NCI-H2029 treated with DMSO at 0.1 percent for 48 hours (cell line): ENCODE measurements at places on chromosomes 1 and 21.
A peak's percentile ranks its signal among the peaks of the same experiment; 100 is the strongest.

DNA sequence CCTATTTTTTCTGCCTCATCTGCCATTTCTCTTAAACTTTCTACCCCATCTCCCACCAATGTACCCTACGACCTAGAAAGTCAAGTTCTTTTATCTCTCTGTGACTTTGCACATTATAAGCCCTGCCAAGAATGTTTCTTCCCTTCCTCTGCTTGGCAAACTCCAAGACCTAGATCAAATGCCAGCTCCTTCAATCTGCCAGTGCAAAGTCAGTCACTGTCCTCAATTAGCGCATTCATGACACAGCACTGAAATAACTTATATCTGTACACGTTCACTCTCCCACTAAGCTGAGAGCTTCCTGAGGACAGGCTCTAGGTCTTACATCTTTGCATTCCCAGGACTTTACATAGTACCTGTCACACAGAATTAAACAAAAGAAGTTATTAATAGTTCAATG lies 21.4 kb upstream of the LSM10 start:
- no peak for DNase-seq

- DNase-seq = no peak
Observed at GRCh38 chr1:3383679-3384078, 70.8 kb upstream of the ARHGEF16 start.

DNA sequence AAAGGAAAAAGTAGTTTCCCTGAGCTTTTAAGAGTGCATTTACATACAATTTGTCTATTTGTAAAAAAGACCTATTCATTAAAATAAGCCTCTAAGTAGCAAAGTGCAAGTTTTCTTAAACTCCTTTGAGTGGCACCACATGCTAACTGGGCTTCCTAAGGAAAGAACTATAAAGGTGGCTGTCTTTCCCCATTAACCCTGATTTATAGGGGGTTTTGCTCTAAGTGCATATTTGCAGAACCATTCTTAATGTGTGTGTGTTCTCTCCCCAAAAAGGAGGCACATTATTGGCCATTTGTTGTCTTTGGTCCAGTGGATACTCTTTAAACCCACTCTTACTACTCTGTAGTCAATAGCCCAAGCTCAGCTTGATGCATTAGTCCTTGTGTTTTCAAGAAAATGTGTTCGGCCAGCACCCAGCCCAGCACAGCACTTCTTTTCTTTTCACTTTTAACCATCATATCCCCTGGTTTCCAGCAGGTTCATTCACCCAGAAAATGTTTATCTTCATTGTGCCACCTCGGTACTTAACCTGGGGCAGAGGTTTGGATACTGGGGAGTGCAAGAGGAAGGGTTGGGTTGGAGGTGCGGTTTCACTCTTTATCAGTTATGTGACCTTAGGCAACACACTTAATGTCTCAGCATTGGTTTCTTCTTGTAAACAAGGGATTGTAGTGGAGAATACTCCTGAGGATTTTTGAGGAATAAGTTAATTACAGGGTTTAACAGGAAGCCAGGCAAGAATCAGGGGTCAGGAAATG lies 161.9 kb upstream of the UBE2U start:
- DNase-seq = no peak

DNA sequence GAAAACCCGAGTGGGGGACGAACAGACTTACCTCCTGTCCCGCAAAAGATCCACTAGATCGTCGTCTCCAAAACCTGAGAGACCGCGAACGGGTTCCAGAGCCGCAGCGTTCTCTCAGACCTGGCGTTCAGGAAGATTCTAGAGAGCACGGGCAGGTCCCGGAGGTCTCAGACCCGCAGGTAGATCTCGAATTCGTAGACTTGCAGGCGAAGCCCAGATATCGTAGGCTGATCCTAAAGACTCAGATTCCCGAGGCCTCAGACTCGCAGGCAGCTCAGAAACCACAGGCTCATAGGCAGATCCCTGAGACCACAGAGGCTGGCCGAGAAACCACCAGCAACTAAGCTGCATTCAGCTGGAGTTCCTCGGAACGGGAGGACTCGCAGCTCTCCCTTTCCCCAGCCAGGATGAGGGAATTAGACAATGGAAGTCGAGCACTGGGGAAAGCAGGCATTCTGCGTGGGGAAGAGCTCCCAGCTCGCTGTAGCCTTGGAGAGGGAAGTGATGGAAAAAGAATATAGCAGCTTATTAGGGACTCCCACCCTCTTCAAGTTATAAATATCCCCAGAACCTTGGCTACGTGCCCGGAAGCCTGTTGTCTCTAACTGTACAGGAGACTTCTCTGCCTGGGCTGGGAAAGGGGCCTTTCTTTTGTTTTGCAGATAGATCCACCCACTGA lies at the start of gene ZNF436:
Gene ZNF436, minus strand, starts transcription at position 502 of the 679 bp plus-strand sequence. CDS start 1,831 bp downstream, outside the sequence.
- DNase-seq = peak; percentile 44

DNA sequence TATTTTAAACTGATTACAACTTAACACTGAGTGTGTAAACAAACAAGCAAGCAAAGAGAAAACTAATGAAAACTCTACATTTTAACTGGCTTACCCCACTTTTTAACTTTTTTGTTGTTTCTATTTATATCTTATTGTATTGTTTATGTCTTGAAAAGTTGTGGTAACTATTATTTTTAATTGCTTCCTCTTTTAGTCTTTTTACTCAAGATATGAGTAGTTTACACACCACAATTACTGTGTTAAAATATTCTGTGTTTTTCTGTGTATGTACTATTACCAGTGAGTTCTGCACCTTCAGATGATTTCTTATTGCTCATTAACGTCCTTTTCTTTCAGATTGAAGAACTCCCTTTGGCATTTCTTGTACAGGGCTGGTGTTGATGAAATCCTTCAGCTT lies 4.7 kb upstream of the HHAT start:
- no peak for DNase-seq

GRCh38 chr1:39116860-39117728 lies 87.4 kb upstream of the MACF1 start:
- peak; percentile 99 for DNase-seq

DNA sequence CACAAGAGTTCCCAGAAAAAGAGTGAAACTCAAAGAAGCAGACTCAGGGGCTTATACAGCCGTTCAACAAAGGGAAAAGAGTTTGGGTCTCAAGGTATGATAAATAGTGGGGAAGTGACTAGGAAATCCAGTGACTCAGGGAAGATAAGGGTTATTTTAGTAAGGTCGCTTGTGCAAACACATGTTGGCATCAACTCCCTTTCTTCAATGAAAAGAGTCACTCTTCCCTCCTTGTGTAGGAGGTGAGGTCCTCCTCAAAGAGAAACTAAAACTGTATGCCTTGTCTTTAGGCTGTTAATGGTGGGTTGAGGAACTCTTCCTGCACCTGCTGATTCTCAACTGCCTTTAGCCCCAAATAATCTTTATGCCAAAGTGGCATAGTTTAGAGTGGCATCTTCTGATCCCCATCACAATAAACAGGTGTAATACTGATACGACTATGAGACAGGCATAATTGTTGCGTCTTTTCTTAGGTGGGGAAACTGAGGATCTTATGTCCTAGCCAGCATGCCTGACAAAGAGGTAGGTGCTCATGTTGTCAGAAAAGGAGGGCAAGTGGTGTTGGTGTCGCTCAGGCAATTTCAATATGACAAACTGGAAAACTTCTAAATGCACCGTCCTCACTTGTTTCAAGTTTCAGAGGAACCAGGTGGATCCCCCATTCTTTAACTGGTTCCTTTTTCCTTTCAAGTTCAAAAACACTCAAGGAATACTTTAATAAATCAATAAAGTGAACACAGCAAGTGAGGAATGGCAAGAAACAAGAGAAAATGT lies 294.1 kb upstream of the RUNX1 start:
- DNase-seq = no peak

DNA sequence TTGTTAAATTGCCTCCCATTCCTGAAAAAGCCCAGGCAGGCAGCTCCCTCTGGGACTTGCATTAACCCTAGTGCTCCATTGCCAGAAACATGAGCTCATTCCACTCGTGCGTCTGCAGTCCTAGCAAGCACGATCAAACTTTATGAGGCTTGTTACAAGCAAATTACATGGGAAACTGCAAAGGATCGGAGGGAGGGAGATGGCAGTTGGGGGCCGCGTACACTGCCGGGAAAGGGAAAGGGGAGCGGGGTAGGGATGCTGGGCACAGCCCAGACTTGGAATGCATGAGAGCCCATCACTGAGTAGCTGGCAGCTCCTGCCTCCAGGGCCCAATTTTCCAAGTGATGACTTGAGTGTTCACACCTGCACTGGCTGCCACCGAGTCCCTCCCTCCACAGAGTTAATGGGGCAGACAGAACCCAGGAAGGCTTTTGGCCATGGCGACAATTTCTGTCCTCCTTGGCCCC lies 169.9 kb downstream of the BRINP2 start:
- DNase-seq = no peak

- no peak for DNase-seq
Observed at GRCh38 chr1:58209575-58209974, 337.0 kb downstream of the OMA1 start.

- no peak for DNase-seq
Observed at GRCh38 chr1:159783724-159784123, 3.0 kb downstream of the DUSP23 start.
